NCI-H2107 (cell line): ENCODE measurements at places on chromosomes 6 and 20.

- no peak for DNase-seq
Observed at GRCh38 chr6:132964101-132964867, 149.9 kb downstream of the RPS12 start.

DNA sequence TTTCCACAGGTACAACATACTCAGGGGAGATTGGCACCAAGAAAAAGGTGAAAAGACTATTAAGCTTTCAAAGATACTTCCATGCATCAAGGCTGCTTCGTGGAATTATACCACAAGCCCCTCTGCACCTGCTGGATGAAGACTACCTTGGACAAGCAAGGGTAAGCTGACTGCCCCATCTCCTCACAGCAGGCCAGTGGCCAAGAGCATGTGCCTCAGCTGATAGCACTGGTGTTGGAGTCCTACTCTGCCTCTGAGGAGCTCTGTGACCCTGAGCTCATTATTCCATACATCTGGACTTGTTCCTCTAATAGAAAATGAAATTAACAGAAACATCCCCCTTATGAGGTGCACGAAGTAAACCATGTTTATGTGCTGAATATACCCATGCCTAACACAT, 102.8 kb downstream of the MTFR2 start:
- no peak for DNase-seq

DNA sequence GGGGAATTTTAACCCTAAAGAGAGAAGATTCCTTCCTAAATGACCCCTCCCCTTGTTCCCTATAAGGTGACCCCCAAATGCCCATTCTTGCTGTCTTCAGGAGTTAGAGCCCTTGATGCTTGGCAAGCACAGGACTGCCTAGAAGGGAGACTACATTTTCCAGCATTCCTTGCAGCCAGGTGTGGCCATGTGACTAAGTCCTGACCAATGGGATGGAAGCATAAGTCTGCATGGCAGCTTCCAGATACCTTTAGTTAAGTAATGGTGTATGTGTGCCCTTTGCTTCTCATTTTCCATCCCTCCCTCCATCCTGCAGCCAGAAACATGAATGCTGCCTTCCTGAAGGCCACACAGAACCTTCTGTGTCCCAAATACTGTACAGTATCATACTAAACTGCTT, 5.5 kb downstream of the BFSP1 start:
- no peak for DNase-seq

GRCh38 chr20:5211803-5212714, 85.3 kb downstream of the CDS2 start:
- no peak for DNase-seq

DNA sequence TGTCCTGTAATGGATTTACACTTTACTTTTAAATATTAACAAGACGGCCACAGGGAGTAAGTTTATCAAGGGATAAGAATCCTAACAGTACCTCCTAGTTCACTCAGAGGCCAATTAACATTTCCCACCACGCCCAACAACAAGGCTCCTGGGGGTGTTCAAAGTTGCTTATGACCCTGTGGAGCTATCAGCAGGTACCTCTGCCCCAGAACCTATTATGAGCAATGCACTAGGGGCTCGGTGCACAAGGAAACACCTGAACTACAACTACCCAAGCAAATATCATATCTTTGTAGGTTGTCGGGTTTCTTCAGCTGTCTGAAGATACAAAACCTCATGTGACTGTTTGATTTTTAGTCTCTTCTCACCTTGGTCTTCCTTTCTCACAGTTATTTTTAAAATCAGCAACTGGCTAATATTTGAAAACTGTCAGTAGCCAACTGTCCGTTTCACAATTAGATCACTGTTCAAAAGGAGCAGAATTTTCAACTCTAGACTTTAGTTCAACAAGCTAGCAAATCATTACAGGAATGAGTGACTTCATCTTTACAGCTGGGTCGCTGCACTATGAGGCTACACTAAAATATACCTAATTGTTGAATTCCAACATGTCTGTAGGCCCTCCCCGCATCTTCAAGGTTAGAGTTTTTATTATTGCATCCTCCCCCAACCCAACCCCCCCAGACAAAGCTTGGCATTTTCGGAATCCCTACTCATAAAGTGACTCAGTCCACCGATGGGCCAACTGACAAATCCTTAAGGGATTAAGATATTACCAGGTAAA, 38.1 kb downstream of the B4GALT5 start:
- DNase-seq, result no peak

- no peak for DNase-seq
Observed at GRCh38 chr20:20525756-20526155, 157.9 kb downstream of the INSM1 start.

DNA sequence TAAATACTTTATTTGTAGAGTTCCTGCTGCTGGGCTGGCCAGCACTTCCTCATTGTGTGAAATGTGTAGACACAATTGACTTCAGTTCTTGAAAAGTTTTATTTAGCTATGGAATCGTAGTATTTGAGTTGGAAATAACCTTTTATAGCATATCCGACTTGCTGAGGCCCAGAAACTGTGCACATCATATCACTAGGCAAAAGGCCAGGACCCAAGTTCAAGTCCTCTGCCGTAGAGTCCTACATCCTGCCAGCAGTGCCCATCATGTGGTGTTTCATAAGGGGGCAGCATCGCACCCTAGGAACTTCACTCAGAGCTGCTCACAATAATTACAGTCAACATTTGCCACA, 207.7 kb upstream of the SNX9 start:
- DNase-seq, result no peak

- DNase-seq, result no peak
Observed at GRCh38 chr6:7401075-7401474, 11.5 kb downstream of the RIOK1 start.

DNA sequence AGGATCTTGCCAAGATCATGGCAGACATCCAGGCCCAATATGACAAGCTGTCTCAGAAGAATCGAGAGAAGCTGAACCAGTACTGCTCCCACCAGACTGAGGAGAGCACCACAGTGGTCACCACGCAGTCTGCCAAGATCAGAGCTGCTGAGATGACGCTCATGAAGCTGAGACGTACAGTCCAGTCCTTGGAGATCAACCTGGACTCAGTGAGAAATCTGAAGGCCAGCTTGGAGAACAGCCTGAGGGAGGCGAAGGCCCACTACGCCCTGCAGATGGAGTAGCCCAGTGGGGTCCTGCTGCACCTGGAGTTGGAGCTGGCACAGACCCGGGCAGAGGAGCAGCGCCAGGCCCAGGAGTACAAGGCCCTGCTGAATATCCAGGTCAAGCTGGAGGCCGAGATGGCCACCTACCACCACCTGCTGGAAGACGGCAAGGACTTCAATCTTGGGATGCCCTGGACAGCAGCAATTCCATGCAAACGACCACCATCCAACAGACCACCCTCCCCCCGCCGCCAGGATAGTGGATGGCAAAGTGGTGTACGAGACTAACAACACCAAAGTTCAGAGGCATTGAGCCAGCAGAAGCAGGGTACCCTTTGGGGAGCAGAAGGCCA, 44.7 kb upstream of the GRM4 start:
- no peak for DNase-seq

GRCh38 chr6:135202836-135203235, 21.7 kb downstream of the MYB start:
- no peak for DNase-seq

- DNase-seq, result no peak
Observed at GRCh38 chr20:11907621-11908020, 10.1 kb upstream of the BTBD3 start.

- no peak for DNase-seq
Observed at GRCh38 chr6:43547222-43547621, 28.6 kb downstream of the XPO5 start.
